ENCODE measurements at places on chromosomes 4 and X.
A peak's percentile ranks its signal among the peaks of the same experiment; 100 is the strongest.

- DNase-seq: no peak
Measured at GRCh38 chrX:109040057-109040456, 303.7 kb upstream of the IRS4 start.

GRCh38 chrX:262381-262909, 18.7 kb upstream of the PLCXD1 start:
- no peak for DNase-seq

DNA sequence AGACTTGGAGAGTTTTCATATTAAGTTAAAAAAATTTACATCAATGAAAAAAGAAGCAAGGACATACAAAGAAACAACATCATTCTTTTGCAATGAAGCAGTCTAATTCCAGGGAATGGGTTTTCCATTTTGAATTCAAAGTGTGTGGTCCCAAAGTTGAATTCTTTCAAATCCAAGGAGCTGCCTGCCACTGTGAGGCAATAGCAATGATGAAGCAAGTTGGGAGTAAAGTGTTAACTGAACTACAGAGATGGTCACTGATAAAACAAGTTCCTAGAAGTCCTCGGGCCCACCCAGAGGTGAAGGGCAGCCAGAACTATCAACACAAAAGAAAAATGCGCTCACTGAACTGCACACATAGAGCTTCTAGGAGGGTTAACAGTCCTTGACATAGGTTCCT, 115.9 kb downstream of the RAB28 start:
- peak; percentile 39 for DNase-seq

GRCh38 chr4:84032372-84032771, 466.7 kb downstream of the NKX6-1 start:
- no peak for DNase-seq

DNA sequence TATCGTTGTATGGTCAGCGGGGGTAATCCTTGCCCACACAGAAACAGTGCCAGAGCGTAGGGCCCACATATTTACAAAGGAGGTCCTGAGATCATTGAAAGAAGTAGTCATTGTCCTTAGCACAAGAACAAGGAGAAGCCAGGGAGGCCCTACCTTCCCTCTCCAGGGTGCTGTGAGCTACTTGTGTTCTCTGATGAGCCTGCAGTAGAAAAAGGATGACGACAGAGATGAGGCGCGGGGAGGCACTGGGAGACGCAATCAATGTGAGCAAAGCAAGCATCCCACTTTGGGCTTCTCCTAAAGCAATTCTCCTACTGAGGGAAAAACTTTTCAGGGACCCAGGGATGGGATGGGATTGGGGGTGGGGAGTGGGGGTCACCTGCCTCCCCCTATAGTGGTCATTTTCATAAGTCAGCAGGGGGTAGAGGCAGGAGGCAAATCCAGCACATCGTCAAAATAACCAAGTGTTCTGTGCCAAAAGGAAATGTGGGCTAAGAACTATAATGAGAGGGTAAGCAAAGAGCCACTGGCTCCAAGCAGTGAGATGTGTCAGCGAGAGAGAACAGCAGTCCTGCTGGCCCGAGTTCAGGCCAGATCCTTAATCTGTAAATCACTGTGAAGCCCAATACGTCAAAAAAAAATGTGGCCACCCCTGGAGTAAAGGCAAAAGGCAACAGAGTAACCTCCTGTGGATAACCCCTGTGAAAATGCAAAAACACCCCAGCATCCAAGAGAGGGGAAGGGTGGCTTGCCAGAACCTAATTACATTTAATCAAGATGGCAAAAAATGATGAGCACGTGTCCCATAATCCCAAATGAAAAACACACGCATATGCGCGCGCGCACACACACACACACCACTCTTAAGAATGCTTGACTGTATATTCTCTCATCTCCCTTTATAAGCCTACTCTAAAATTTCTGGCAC, 136.6 kb upstream of the HHIP start:
- peak; percentile 88 for DNase-seq

GRCh38 chr4:99234331-99235010, 15.4 kb upstream of the ADH6 start:
- DNase-seq: peak; percentile 46

DNA sequence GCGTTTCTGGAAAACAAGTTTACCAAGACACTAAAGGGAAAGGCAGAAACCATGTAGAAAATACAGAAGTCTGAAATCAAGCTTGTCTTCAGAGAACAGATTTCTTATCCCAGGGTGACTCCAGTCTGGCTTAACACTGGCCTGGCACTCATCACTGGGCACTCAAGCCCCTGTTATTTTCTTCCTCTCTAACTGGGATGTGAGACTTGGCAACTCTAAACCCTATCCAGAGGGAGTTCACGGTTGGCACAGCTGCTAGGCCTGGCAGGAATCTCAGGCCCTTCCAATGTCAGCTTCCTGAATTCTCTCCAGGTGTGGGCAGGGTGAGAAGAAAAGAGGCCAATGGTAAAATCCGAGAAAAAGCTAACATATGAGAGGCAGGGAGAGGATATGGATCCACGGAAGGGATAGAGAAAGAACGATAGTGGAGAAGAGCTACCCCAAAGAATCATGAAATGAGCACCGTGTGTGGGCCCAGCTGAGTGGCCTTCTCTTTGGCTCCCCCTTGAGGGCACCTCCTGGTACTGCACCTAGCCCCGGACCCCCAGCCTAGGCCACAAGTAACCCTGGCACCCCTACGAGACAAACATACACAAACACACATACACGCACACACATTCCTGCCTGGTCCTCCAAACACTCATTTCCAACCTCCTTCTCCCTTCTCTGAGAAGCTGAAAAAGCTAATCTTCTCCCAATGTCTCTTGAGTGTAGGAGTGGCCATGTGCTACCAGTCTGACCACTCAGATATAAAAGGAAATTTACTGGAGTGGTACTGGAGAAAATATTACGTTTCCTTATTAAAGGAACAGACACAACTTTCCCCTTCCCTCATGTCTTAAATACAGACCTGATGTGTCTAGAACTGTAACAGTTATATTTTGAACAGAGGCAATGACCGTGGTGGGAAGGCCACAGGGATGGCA, 16.6 kb upstream of the PTCHD1 start:
- DNase-seq: no peak

DNA sequence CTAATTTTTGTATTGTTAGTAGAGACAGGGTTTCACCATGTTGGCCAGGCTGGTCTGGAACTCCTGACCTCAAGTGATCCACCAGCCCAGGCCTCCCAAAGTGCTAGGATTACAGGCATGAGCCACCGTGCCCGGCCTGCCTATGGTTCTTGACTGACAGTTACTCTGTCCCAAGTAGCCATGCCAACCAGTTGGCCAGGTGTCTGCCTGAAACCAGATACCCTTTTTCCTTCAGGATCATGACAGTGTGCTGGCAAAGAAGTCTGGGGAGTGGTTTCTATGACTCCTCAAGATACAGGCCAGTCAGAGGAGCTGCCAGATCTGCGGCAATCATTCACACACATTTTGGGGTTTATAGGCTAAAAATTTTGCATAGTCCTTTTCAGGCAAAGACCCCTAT, 1.7 kb upstream of the LAS1L start:
- DNase-seq: no peak

- DNase-seq: no peak
Measured at GRCh38 chr4:185773419-185773818, 38.6 kb downstream of the SORBS2 start.

- DNase-seq: no peak
Measured at GRCh38 chr4:968221-968620, 5.1 kb downstream of the DGKQ start.

GRCh38 chr4:75745161-75745560, 20.8 kb downstream of the USO1 start:
- DNase-seq: peak; percentile 60

DNA sequence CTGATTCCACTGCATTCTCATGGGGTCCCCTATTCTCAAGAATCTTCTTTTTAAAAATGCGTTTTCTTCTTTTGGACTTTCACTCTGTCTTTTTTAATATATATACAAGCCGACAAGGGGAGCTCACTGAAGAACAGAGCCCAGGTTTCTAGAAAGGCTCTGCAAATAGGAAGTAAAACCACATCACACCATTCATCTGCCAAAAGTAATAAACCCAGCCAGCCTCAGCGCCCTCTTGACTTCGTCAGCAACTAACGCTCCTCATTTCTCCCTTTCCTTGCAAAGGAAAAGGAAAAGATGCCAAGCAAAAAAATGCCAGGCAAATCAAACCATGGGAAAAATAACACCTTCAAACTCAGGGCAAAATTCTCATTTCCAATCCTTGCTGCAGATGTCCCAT, 136.4 kb downstream of the HHIP start:
- peak; percentile 24 for DNase-seq

GRCh38 chrX:39802354-39802753, 295.4 kb downstream of the BCOR start:
- no peak for DNase-seq

DNA sequence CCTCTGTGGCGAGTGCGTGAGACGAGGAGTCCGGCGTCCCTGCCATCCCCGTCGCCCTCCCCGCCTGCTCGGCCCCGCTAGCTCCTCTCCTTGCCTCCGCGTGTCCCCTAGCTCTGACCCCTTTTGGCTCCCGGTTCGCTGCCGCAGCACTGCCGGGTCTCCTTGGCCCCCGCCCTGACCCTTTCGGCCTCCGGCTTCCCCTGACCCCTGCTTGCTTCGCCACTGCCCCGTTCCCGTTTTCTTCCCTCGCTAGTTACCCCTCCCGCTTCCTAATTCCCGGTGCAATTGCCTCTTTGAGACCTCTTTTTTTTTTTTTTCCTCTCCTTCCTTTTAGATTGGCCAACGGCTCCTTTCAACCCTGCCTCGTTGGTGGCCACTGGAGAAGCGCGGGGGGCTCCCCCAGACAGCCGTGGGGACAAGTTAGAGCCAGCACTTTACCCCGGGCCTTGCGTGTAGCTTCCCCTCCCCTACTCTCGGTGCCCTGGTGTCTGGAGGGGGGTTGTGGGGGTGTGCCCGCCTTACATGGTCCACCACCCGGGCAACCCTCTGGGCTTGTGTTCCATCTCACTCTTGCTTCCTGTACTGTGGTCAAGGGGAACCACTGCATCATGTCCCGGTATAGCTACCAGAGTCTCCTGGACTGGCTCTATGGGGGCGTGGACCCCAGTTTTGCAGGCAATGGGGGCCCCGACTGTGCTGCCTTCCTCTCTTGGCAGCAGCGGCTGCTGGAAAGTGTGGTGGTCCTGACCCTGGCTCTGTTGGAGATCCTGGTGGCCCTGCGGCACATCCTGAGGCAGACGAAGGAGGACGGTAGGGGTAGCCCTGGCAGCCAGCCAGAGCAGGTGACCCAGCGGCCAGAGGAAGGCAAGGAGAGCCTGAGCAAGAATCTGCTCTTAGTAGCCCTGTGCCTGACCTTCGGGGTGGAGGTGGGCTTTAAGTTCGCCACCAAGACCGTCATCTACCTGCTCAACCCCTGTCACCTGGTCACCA, 548 bp downstream of the TMEM164 start:
- no peak for DNase-seq

GRCh38 chrX:153763989-153764755, at the start of gene PLXNB3:
PLXNB3 (plus strand) TSS chrX:153764249; CDS start chrX:153765536, 1,287 bp downstream.
- peak; percentile 65 for DNase-seq

DNA sequence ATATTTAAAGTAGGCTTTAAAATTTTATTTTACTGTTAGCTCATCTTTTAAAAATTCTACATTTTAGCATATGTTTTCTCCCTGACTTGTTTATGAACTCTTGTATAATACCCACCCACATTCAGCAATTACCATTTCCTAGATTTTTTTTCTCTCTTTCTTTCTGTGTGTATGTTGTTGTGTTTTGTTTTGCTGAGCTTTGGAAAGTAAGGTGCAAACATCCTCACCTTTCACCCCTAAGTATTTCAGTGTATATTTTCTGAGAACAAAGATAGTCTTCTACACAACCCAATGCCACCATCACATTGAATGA, 18.8 kb downstream of the GRPR start:
- DNase-seq: no peak

DNA sequence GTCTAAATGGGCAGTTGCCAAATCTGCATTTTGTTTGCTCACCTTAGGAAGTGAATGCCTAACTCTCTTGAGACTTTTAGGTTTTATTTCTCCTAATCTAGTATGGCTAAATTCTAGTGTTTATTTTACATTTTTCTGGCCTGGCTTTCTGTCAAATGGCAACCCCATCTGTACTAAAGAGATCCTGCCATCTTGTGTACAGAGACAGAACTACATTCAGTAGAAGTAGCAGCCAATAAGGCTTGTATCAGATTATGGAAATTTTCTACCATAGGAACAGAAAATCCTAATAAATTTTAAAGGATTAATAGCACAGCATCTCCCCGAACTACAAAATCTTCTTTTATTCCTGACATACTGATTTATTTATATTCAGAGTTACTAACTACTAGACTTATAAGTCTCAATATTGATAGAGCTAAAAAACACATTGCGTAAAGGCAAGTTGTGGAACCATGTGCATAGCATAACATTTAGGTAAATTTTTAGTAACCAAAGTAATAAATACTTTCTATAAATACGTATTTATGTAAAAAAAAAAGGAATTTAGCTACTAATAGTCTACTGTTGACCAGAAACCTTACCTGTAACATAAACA, 45.5 kb downstream of the TMEM144 start:
- DNase-seq: peak; percentile 53

DNA sequence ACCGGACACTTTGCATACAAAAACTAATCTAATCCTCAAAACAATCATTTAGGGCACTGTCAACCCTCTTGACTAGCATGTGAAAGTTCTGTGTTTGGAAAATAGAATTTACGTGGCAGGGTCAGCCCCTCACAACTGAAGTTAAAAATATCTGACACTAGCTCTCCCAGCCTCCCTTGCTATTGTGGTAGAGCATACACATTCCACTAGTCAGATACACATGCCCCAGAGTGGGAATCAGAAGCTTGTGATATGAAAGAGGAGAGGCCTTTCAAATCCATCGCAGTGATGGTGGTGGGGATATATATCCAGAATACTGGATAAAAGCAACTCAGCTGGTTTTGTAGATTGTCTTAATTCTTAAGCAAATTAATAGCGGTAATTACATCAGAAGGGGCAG, 205.7 kb upstream of the IL15 start:
- DNase-seq: no peak

GRCh38 chr4:53193111-53193510, 172.8 kb downstream of the SCFD2 start:
- peak; percentile 52 for DNase-seq

DNA sequence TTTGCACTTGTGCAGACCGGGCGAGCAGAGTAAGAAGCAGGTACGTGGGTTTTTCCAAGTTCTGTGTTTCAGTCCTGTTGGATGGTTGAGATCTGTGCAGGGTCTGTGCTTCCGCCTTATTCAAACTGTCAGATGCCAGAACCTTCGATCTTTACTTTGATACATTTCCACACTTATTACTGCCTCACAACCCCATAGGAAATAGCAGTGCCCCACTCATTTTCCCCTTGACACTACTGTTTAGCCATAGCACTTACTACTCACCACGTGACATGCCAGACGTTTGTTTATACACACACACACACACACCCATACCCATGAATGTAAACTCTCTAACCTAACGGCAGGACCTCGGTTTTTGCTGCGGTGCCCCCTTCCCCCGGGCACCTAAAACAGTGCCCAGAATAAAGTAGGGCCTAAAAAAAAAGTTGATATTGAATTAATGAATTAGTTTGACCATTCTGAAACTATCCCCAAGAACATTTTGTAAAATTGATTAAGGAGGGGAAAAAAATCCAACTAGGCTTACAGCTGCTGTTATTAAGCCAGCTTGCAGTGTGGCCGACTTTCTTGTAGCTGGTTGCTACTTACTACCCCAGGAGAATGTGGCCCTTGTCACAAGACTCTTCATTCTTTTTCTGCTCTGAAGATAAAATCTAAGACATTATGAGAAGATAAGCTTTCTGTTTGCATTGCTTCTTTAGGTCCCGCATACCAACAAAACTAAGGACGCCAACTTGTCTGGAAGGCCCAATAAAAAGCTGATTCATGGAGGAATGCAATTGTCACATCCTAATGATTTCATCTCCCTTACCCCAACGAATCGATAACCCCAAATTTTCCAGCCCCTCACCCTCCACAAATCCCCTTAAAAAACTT, 704 bp upstream of the SEPSECS start:
- no peak for DNase-seq

GRCh38 chr4:41638203-41638602, 100.2 kb downstream of the LIMCH1 start:
- no peak for DNase-seq

All from fibroblast of upper back skin (primary cell).